Neural crest cell (in vitro differentiated cells): ENCODE measurements at places on chromosomes 1 and 21. TPM values are rescaled to one million over a fixed set of nuclear protein-coding genes. Genes with fewer than 3 reads are reported as not detected.

GRCh38 chr1:247448107-247448791 is 9.7 kb downstream of the OR2B11 start:
- peak; percentile 34 for DNase-seq
- H3K4me3 ChIP-seq: peak overlapping the region; percentile 81
- peaks cover 10% of the 10 kb centered on the region for H3K27me3 ChIP-seq
- H3K4me1 ChIP-seq: peaks cover 3% of the 10 kb centered on the region
- no peaks in the 10 kb centered on the region for H3K36me3 ChIP-seq
- H3K27ac ChIP-seq: peak overlapping the region; percentile 58

DNA sequence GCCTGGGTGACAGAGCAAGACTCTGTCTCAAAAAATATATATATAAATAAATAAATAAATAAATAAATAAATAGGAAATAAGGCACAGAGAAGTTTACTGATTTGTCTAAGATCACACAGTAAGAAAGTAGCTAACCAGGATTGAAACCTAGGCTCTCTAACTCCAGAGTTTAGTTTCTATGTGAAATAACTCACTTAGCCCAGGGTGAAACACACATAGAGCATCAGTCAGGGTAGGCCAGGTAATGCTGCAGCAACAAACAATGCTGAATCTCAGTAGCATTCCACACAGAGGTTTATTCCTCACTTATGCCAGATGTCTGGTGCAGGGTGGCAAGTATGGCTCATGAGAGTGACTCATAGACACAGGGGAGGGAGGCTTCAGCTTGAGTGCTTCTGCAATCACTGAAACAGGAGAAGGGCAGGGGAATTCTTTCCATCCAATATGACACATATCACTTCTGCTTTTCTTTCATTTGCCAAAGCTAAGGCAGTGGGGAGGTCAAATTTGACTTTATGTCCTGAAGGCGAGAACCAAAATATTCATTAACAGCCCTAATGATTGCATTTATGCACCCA is 37.1 kb upstream of the KANK4 start:
- H3K27ac ChIP-seq: no peak overlapping the region
- no peaks in the 10 kb centered on the region for H3K36me3 ChIP-seq
- no peak overlapping the region for H3K4me3 ChIP-seq

Gene CRB1
- total RNA-seq: 1.8 and 1.9 TPM in 2 replicates

GRCh38 chr21:33898586-33898985 is 17.0 kb downstream of the ATP5PO start:
- DNase-seq: no peak
- H3K36me3 ChIP-seq: peaks cover 6% of the 10 kb centered on the region
- H3K27me3 ChIP-seq: no peaks in the 10 kb centered on the region

GRCh38 chr1:54777431-54777830 is 13.1 kb upstream of the PARS2 start:
- peaks cover 42% of the 10 kb centered on the region for H3K27me3 ChIP-seq
- no peak overlapping the region for H3K4me3 ChIP-seq
- H3K36me3 ChIP-seq: no peaks in the 10 kb centered on the region
- no peak for DNase-seq
- peaks cover 6% of the 10 kb centered on the region for H3K4me1 ChIP-seq

DNA sequence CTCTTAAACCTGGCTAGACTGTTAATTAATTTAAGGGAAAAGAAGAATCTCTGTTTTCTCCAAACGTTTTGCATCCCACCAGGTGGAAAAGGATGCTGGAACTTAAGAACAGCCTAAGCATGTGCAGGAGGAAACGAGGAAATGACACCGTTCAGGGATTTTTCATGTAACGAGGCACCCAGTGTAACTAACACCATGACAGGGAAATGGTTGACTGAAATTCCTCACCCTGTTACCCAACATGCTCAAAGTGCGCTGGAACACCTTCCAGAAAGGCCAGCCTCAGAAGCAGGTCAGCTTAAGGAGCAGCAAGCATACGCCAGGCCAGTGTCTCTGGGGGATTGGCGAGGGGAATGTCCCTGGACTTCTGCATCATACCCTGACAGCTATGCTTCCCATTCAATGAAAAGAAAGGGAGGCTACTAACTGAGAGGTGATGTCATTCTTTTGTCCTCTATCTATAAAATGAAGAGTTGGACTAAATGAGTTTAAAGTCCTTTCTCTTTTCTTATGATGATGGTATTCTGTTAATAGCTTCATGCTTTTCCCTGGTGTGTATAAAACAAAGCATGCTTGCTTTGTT is 21.6 kb downstream of the TNN start:
- no peak overlapping the region for H3K4me3 ChIP-seq
- no peak for DNase-seq
- H3K27me3 ChIP-seq: no peaks in the 10 kb centered on the region
- peaks cover 13% of the 10 kb centered on the region for H3K4me1 ChIP-seq

DNA sequence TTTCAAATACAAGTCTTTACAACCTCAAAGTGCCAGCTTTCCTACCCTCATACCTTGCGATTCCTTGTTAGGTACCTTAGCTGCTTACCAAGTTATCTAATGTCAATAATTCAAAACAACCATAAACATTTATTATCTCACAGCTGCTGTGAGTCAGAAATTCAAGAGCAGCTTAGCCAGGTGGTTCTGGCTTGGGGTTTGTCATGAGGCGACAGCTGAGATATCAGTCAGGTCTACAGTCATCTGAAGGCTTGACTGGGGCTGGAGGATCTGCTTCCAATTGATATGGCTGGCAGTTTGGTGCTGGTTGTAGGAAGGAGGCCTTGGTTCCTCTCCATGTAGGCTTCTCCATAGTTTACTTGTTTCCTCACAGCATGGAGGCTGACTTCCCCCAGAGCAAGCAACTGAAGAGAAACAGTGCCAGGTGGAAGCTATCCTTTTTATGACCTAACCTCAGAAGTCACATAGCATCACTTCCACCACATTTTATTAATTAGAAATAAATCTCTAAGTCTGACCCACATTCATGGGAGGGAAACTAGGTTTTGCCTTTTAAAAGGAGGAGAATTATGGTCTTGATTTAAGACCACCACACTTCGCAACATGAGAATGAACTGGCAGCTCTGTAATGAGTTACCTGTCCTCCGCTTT is 103.3 kb upstream of the FGGY start:
- H3K27me3 ChIP-seq: no peaks in the 10 kb centered on the region
- DNase-seq: no peak
- H3K27ac ChIP-seq: no peak overlapping the region
- H3K4me3 ChIP-seq: no peak overlapping the region

DNA sequence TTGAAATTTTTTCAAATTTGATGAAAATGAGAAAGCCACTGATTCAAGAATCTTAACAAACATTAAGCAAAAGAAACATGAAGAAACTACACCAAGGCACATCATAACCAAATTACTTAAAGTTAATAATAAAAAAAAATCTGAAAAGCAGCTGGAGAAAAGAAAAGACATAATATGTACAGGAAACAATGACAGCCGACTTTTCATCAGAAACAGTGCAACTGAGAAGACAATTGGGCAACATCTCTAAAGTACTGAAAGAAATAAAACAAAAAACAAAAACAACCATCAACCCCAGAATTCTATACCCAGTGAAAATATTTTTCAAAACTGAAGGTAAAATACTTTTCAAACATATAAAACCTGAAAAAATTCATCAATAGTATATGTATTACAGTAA is 73.8 kb upstream of the DMRTA2 start:
- no peak overlapping the region for H3K27ac ChIP-seq
- H3K27me3 ChIP-seq: no peaks in the 10 kb centered on the region
- no peak overlapping the region for H3K4me3 ChIP-seq
- no peak for DNase-seq
- peaks cover 39% of the 10 kb centered on the region for H3K36me3 ChIP-seq

GRCh38 chr1:91635763-91636162 is 135.1 kb downstream of the CDC7 start:
- peaks cover 5% of the 10 kb centered on the region for H3K36me3 ChIP-seq
- no peaks in the 10 kb centered on the region for H3K27me3 ChIP-seq
- no peak overlapping the region for H3K4me3 ChIP-seq
- DNase-seq: no peak
- H3K27ac ChIP-seq: peak overlapping the region; percentile 19

DNA sequence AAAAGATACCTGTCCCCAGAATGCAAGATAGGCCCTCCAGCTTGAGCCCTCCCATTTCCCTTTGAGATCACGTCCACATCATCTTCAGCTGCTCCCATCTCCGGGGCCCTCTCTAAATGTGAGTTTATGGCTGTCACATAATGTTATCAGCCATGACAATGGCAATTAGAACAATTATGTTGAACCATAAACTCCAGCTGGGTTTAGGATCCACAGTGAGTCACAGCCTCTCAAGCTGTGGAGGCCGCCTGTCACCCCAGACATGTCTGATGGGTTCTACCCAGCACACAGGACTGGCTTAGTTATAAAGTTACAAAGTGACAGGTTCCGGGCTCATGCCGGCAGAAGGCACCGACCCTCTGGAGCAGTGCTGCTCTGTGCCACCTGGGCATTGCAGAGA is 597.3 kb downstream of the PTPRU start:
- no peak for DNase-seq
- H3K36me3 ChIP-seq: no peaks in the 10 kb centered on the region
- H3K27me3 ChIP-seq: peaks cover 15% of the 10 kb centered on the region

Gene NUAK2
- total RNA-seq: 14.7 and 15.4 TPM in 2 replicates

Gene CCT8
- total RNA-seq: 308 and 323 TPM in 2 replicates

Gene SLC6A9
- total RNA-seq: 20.9 and 22.8 TPM in 2 replicates

- no peaks in the 10 kb centered on the region for H3K36me3 ChIP-seq
- no peak overlapping the region for H3K27ac ChIP-seq
- no peaks in the 10 kb centered on the region for H3K27me3 ChIP-seq
Observed at GRCh38 chr1:62342270-62342669, 23.0 kb upstream of the KANK4 start.

Gene ADAM30
- total RNA-seq: not detected in 2 replicates

- no peak for DNase-seq
- H3K36me3 ChIP-seq: no peaks in the 10 kb centered on the region
- no peak overlapping the region for H3K27ac ChIP-seq
- peaks cover 80% of the 10 kb centered on the region for H3K4me1 ChIP-seq
Observed at GRCh38 chr1:234728740-234729139, 118.8 kb upstream of the IRF2BP2 start.

- no peak overlapping the region for H3K4me3 ChIP-seq
- H3K27me3 ChIP-seq: no peaks in the 10 kb centered on the region
- H3K4me1 ChIP-seq: no peaks in the 10 kb centered on the region
- no peaks in the 10 kb centered on the region for H3K36me3 ChIP-seq
- no peak for DNase-seq
Observed at GRCh38 chr1:200005165-200005564, 22.3 kb upstream of the NR5A2 start.

Gene CHRNB2
- 8.7 and 10.6 TPM in 2 replicates for total RNA-seq

DNA sequence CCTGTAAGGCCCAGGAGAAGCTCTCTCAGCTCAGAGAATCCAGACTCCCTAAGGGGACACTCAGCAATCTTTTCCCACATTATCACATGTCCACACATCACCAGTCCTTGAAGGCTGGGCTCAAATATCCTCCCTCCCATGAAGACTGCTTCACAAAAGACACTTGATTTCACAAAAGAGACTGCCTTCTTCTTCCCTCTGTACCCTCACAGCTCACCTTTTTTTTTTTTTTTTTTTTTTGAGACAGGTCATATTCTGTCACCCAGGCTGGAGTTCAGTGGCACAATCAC is 1.5 kb downstream of the CD58 start:
- H3K4me1 ChIP-seq: peaks cover 26% of the 10 kb centered on the region
- DNase-seq: no peak
- peaks cover 8% of the 10 kb centered on the region for H3K36me3 ChIP-seq

DNA sequence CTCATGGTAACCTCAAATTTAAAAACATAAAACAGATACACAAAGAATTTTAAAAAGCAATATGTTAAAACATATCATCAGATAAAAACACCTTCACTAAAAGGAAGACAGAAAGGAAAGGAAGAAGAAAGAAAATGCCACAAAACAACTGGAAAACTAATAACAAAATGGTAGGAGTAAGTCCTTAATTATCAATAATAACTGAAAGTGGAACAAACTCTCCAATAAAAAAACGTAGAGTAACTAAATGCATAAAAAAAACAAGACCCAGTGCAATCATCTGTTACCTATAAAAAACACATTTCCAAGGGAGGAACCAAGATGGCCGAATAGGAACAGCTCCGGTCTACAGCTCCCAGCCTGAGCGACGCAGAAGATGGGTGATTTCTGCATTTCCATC is 47.1 kb upstream of the ACADM start:
- no peak for DNase-seq
- peak overlapping the region; percentile 92 for H3K27ac ChIP-seq
- no peaks in the 10 kb centered on the region for H3K27me3 ChIP-seq

- no peak overlapping the region for H3K4me3 ChIP-seq
- peaks cover 18% of the 10 kb centered on the region for H3K36me3 ChIP-seq
- H3K4me1 ChIP-seq: peaks cover 4% of the 10 kb centered on the region
- H3K27me3 ChIP-seq: no peaks in the 10 kb centered on the region
- DNase-seq: no peak
- H3K27ac ChIP-seq: no peak overlapping the region
Observed at GRCh38 chr1:114453361-114453784, 57.6 kb downstream of the TRIM33 start.

Gene HTR6
- total RNA-seq: not detected in 2 replicates

GRCh38 chr1:214018386-214019268 is 30.9 kb downstream of the PROX1 start:
- H3K27me3 ChIP-seq: no peaks in the 10 kb centered on the region
- DNase-seq: no peak
- peaks cover 56% of the 10 kb centered on the region for H3K4me1 ChIP-seq
- peaks cover 6% of the 10 kb centered on the region for H3K36me3 ChIP-seq
- peak overlapping the region; percentile 38 for H3K4me3 ChIP-seq

DNA sequence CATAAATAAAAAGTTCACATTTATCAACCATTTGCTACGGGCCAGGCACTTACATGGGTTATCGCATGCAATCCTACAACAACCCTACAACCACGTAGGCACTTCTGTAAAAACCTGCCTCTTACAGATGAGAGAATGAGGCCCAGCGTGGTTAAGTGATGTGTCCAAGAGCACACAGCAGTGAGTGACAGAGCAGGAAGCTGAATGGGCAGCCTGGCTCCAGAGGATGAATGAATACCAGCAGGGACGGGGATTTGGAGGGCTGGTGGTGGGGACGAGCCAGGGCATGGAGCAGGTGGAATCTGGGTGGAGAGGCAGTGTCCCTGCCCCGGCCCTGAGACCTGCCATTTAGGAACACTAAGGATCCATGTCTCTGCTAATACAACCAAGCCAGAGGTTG is 35.5 kb downstream of the SYF2 start:
- H3K27me3 ChIP-seq: peaks cover 7% of the 10 kb centered on the region
- H3K4me1 ChIP-seq: peaks cover 19% of the 10 kb centered on the region
- no peak for DNase-seq
- no peaks in the 10 kb centered on the region for H3K36me3 ChIP-seq
- no peak overlapping the region for H3K27ac ChIP-seq

GRCh38 chr21:46099476-46099875 is 1.6 kb downstream of the COL6A2 start:
- H3K4me1 ChIP-seq: peaks cover 4% of the 10 kb centered on the region
- H3K4me3 ChIP-seq: no peak overlapping the region
- H3K27me3 ChIP-seq: peaks cover 61% of the 10 kb centered on the region
- no peak overlapping the region for H3K27ac ChIP-seq

GRCh38 chr1:3674100-3675094 is 22.1 kb downstream of the TP73 start:
- no peak overlapping the region for H3K27ac ChIP-seq
- no peaks in the 10 kb centered on the region for H3K36me3 ChIP-seq
- H3K4me1 ChIP-seq: no peaks in the 10 kb centered on the region
- DNase-seq: no peak

Gene BMP8B
- 1.2 and 1.4 TPM in 2 replicates for total RNA-seq

GRCh38 chr1:220533504-220534109 is 5.7 kb downstream of the MARK1 start:
- H3K4me1 ChIP-seq: peaks cover 16% of the 10 kb centered on the region
- H3K4me3 ChIP-seq: no peak overlapping the region
- H3K27ac ChIP-seq: no peak overlapping the region
- DNase-seq: no peak
- H3K27me3 ChIP-seq: peaks cover 10% of the 10 kb centered on the region

GRCh38 chr1:200035956-200036618 is 8.6 kb downstream of the NR5A2 start:
- peaks cover 20% of the 10 kb centered on the region for H3K27me3 ChIP-seq
- H3K4me1 ChIP-seq: peaks cover 20% of the 10 kb centered on the region
